ENCODE measurements at places on chromosomes 13 and 19. TPM values are rescaled to one million over a fixed set of nuclear protein-coding genes. Genes with fewer than 3 reads are reported as not detected.

Gene SDHAF1
- total RNA-seq = 9.8 TPM

Gene WTIP
- total RNA-seq = 24.1 TPM

Gene IFI30
- 5.7 TPM for total RNA-seq

Gene SERTM1
- total RNA-seq = 0.44 TPM

Gene ZNF418
- 6.7 TPM for total RNA-seq

Gene STOML3
- total RNA-seq = not detected

Gene CCDC194
- not detected for total RNA-seq

Gene CYP2F1
- not detected for total RNA-seq

Gene BCAM
- 24.4 TPM for total RNA-seq

Gene PEAK3
- not detected for total RNA-seq

Gene PSG11
- total RNA-seq = not detected

Gene RXFP2
- total RNA-seq = not detected

Gene ZAR1L
- not detected for total RNA-seq

Gene SIGLEC12
- total RNA-seq = not detected

Gene GZMM
- not detected for total RNA-seq

Gene PRRG2
- total RNA-seq = 3.7 TPM

Gene CSNK1G2
- total RNA-seq = 70.1 TPM

Gene TNFSF13B
- 0.94 TPM for total RNA-seq

Gene IL4I1
- total RNA-seq = 4.0 TPM

Gene VSTM1
- total RNA-seq = not detected

Gene FUT1
- total RNA-seq = 6.9 TPM

Gene GJA3
- not detected for total RNA-seq

Gene MCF2L
- total RNA-seq = 11.9 TPM

Measured in bladder microvascular endothelial cell (primary cell).